ENCODE measurements at places on chromosomes 2 and 18. TPM values are rescaled to one million over a fixed set of nuclear protein-coding genes. Genes with fewer than 3 reads are reported as not detected.

GRCh38 chr2:9697909-9698308 is 67.1 kb upstream of the YWHAQ start:
- H3K27ac ChIP-seq = no peak overlapping the region
- H3K4me1 ChIP-seq = no peaks in the 10 kb centered on the region
- H3K4me3 ChIP-seq = no peak overlapping the region
- DNase-seq = no peak
- no peaks in the 10 kb centered on the region for H3K36me3 ChIP-seq

- H3K27me3 ChIP-seq = no peaks in the 10 kb centered on the region
- no peak overlapping the region for H3K27ac ChIP-seq
- H3K4me3 ChIP-seq = no peak overlapping the region
- DNase-seq = no peak
These were observed 88.1 kb downstream of the ASXL2 start for GRCh38 chr2:25790074-25790790.

DNA sequence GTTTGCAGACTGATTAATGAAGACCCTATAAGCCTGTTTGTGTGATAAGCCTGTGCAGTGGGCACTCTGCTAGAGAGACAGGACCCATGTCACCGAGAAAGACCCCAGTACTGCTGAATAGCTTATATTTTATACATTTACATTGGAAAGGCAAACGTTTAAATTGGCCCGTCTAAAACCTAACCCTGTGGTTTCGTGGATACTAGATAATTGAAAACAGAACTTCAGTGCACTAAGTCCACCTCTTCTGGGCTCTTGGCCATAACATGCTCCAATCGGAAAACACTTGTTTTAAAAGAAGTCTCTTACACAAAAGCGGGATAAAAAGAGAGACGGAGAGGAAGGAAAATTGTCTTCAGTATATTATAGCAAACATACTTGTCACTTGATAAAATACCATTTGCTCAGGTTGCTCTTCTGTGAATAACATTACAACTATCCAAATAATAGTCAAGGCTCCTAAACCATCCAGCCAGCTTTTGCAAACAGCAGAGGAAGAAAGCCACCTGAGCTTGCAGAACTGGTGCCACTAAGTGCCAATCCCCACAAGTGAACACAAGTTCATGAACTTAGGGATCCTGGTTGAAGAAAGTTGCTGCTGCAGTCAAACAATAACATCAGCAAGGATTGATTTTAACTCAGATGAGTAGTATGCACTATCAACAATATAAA is 218.4 kb upstream of the FN1 start:
- no peaks in the 10 kb centered on the region for H3K36me3 ChIP-seq
- no peaks in the 10 kb centered on the region for H3K27me3 ChIP-seq
- no peak overlapping the region for H3K4me3 ChIP-seq
- DNase-seq = peak; percentile 77
- no peaks in the 10 kb centered on the region for H3K4me1 ChIP-seq

DNA sequence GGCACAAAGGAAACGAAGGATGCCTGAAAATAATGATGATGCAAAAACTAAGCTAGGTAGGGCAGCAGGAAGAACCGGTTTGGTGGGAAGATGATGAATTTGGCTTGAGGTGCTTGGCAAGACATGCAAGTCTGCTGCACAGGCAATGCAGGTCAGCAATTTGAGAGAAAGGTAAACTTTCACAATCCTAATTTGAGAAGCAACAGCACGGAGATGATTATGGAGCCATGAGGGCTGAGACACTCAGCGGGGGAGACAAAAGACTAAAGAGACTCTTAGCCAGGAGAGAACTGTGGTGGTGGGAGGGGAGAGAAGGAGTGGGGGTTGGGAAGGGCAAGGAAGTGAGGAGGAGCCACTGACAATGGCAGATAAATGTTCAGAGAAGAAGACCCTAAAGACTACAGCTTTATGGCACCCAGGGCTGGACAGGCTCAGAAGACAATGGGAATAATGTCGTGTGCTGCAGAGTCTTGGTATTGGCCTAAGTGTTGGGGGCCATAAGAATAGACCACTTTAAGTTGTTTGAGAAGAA is 19.4 kb upstream of the RNF149 start:
- H3K27me3 ChIP-seq = no peaks in the 10 kb centered on the region
- no peak overlapping the region for H3K27ac ChIP-seq
- H3K4me3 ChIP-seq = no peak overlapping the region
- H3K4me1 ChIP-seq = no peaks in the 10 kb centered on the region
- H3K36me3 ChIP-seq = no peaks in the 10 kb centered on the region

DNA sequence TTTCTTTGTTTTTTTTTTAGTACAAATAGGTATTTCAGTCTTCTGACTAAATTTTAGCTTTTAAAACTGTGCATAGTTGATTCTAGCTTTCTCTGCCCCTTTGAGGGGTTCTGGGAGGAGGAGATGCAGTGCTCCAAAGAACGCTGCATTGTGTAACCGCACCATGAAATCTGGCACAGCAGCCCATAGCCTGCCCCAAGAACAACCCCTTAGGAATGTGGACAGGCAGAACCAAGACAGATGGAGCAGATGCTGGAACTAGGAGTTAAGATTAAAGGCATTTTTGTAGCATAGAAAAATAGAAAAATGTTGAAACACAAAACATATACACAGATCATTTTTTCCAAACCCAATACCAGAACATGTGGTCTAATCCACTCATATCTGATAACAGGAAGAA is 187.5 kb downstream of the SCG2 start:
- no peak overlapping the region for H3K4me3 ChIP-seq
- no peak overlapping the region for H3K27ac ChIP-seq
- no peak for DNase-seq
- H3K27me3 ChIP-seq = no peaks in the 10 kb centered on the region

GRCh38 chr2:174563530-174564282 is 33.9 kb downstream of the WIPF1 start:
- H3K27me3 ChIP-seq = no peaks in the 10 kb centered on the region
- no peak for DNase-seq
- H3K36me3 ChIP-seq = peaks cover 6% of the 10 kb centered on the region

- H3K36me3 ChIP-seq = no peaks in the 10 kb centered on the region
- H3K4me1 ChIP-seq = peaks cover 8% of the 10 kb centered on the region
- no peaks in the 10 kb centered on the region for H3K27me3 ChIP-seq
- no peak for DNase-seq
- H3K27ac ChIP-seq = peak overlapping the region; percentile 86
These were observed 1.2 kb upstream of the TRAPPC8 start for GRCh38 chr18:31943878-31944816.

- no peak overlapping the region for H3K4me3 ChIP-seq
- no peaks in the 10 kb centered on the region for H3K4me1 ChIP-seq
- no peak for DNase-seq
- no peaks in the 10 kb centered on the region for H3K27me3 ChIP-seq
These were observed 921.7 kb downstream of the DPP10 start for GRCh38 chr2:115364093-115364492.

DNA sequence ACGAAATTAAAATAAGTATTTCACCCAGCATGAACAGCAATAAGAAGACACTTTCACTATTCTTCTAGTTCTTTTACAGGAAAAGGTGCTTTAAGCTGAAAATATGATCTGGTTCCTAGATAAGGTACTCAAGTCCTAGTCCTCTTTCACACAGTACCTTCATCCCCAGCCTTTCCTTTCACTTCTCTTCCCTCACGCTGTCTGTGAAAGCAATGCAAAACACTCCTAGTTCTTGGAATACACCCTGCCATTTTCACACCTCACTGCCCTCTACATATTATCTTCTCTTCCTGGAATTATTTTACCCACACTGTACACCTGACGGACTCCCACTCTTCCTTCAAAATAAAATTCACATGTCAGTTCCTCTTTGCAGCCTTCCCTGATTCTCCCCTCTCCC is 82.9 kb downstream of the DNAH7 start:
- H3K27ac ChIP-seq = no peak overlapping the region
- no peak overlapping the region for H3K4me3 ChIP-seq
- H3K36me3 ChIP-seq = no peaks in the 10 kb centered on the region
- no peaks in the 10 kb centered on the region for H3K4me1 ChIP-seq
- DNase-seq = no peak
- no peaks in the 10 kb centered on the region for H3K27me3 ChIP-seq

DNA sequence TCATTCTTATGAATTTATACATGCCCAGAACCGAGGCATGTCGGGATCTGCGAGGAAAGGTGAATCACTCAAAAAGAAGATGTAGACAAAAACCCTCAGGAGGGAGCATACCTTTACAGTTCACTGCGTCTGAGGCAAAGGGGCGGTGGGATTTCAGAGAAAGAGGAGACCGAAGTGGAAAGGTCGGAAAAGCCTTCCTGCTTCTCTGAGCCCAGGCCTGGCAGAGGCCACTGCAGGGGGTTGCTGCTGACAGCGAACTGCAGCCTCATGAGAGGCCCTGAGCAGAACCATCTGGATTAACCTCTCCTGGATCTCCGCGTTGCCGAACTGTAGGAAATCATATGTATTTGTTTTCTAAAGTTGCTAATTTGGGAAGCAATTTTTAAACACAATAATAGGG is 713.1 kb upstream of the SOX11 start:
- H3K36me3 ChIP-seq = no peaks in the 10 kb centered on the region
- no peak for DNase-seq
- H3K4me1 ChIP-seq = no peaks in the 10 kb centered on the region
- no peaks in the 10 kb centered on the region for H3K27me3 ChIP-seq
- H3K4me3 ChIP-seq = no peak overlapping the region
- no peak overlapping the region for H3K27ac ChIP-seq

GRCh38 chr2:40173276-40173675 is 278.6 kb downstream of the SLC8A1 start:
- peak overlapping the region; percentile 42 for H3K27ac ChIP-seq
- DNase-seq = no peak
- peaks cover 83% of the 10 kb centered on the region for H3K36me3 ChIP-seq
- H3K4me3 ChIP-seq = no peak overlapping the region
- peaks cover 14% of the 10 kb centered on the region for H3K4me1 ChIP-seq

- no peak for DNase-seq
- no peak overlapping the region for H3K4me3 ChIP-seq
- no peaks in the 10 kb centered on the region for H3K36me3 ChIP-seq
- no peaks in the 10 kb centered on the region for H3K4me1 ChIP-seq
- no peaks in the 10 kb centered on the region for H3K27me3 ChIP-seq
These were observed 50.1 kb upstream of the CRACDL start for GRCh38 chr2:98985905-98986666.

GRCh38 chr18:48832938-48833700 is 117.6 kb downstream of the SMAD7 start:
- H3K4me1 ChIP-seq = peaks cover 61% of the 10 kb centered on the region
- no peak overlapping the region for H3K27ac ChIP-seq
- H3K27me3 ChIP-seq = no peaks in the 10 kb centered on the region
- DNase-seq = no peak

GRCh38 chr18:67144329-67144728 is 372.2 kb downstream of the DSEL start:
- H3K36me3 ChIP-seq = no peaks in the 10 kb centered on the region
- no peak overlapping the region for H3K27ac ChIP-seq
- no peaks in the 10 kb centered on the region for H3K4me1 ChIP-seq
- no peak overlapping the region for H3K4me3 ChIP-seq
- H3K27me3 ChIP-seq = no peaks in the 10 kb centered on the region

DNA sequence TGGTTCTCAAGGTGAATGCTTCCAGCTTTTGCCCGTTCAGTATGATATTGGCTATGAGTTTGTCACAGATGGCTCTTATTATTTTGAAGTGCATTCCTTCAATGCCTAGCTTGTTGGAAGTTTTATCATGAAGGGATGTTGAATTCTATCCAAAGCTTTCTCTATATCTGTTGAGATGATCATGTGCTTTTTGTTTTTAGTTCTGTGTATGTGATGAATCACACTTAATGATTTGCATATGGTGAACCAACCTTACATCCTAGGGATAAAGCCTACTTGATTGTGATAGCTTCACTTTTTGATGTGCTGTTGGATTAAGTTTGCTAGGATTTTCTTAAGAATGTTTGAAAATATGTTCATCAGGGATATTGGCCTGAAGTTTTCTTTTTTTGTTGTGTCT is 112.1 kb downstream of the MBD2 start:
- no peak overlapping the region for H3K4me3 ChIP-seq
- H3K36me3 ChIP-seq = no peaks in the 10 kb centered on the region
- DNase-seq = peak; percentile 28
- no peak overlapping the region for H3K27ac ChIP-seq
- H3K27me3 ChIP-seq = no peaks in the 10 kb centered on the region

DNA sequence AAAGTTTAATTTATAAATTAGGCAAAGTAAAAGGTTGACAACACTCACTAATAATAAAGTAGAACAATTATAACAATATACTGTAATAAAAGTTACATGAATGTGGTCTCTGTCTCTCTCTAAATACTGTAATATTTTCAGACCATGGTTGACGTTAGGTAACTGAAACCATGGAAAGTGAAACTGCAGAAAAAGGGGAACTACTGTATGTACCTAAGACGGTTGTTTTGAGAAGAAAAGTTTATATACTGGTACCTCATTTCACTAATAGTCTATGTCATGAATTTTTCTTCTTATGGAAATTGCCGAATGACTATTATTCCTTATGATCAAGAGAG is 166.7 kb upstream of the ZNF521 start:
- no peaks in the 10 kb centered on the region for H3K36me3 ChIP-seq
- no peak for DNase-seq
- H3K27ac ChIP-seq = no peak overlapping the region
- no peaks in the 10 kb centered on the region for H3K27me3 ChIP-seq

GRCh38 chr2:16717477-16717876 is 51.8 kb upstream of the CYRIA start:
- DNase-seq = no peak
- H3K27ac ChIP-seq = no peak overlapping the region
- H3K4me3 ChIP-seq = no peak overlapping the region
- H3K27me3 ChIP-seq = no peaks in the 10 kb centered on the region
- H3K36me3 ChIP-seq = no peaks in the 10 kb centered on the region

GRCh38 chr2:74401891-74402290 is 19.5 kb downstream of the C2orf81 start:
- H3K4me3 ChIP-seq = no peak overlapping the region
- no peaks in the 10 kb centered on the region for H3K4me1 ChIP-seq
- H3K27me3 ChIP-seq = no peaks in the 10 kb centered on the region
- DNase-seq = no peak
- no peak overlapping the region for H3K27ac ChIP-seq

C1GALT1C1L gene
- total RNA-seq = not detected

ZNF142 gene
- total RNA-seq = 29.4 TPM

HOXD8 gene
- not detected for total RNA-seq

ESCO1 gene
- total RNA-seq = 18.3 TPM

CREG2 gene
- 4.3 TPM for total RNA-seq

KCTD1 gene
- total RNA-seq = 23.1 TPM

NT5C1B gene
- total RNA-seq = not detected

ANKAR gene
- total RNA-seq = 1.4 TPM
